NCI-H1092 (cell line): ENCODE measurements at places on chromosomes 11 and 22.

DNA sequence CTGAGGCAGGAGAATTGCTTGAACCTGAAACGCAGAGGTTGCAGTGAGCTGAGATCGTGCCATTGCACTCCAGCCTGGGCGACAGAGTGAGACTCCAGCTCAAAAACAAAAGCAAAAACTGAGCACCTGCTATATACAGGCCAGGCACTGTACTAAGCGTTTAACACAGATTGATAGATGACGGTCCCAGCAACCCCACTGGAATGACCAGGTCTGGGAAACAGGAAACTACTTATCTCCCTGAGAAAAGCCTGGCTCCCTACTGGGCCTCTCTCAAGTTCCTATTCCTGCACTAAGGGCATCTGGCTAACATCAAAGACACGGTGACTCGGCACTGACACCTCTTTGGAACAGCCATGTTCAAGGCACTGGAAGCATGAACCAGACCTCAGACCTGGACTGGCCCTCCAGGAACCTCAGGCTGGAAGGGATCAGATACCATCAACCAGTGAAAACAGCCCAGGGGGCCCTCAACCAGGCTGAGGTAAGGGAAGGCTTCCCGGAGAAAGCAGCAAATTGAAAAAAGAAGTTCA lies 16.6 kb downstream of the ARAP1 start:
- no peak for DNase-seq

DNA sequence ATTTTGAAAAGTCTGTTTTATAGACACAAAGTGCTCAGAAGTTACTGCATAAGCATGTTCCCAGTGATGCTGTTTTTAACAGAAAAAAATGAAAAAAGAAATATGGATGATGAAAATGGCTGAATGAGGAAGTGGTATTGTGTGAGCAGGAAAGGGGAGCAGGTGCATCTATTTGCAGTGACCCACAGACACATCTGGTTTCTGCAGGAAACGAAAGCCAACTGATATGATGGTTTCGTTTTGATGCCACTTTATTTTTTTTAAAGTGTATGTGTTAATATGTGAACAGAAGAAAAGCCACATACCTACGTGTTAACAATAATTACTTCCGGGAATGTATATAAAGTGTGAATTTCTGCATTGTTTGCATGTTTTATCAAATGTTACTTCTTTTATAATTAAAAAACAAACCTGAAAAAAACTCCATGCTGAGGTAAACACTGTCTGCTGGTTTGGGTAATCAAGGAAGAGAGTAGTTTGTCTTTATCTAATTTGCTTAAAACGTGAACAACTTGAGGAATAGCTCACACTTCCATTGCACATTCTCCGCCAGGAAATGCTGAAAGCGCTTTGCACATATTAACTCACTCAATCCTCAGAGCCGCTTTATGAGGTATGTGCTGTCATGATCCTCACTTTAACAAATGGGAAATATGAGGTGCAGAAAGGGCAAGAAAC lies 1335.9 kb downstream of the TBC1D22A start:
- no peak for DNase-seq

GRCh38 chr22:43185860-43186261 lies 1.1 kb downstream of the TTLL12 start:
- peak; percentile 5 for DNase-seq

DNA sequence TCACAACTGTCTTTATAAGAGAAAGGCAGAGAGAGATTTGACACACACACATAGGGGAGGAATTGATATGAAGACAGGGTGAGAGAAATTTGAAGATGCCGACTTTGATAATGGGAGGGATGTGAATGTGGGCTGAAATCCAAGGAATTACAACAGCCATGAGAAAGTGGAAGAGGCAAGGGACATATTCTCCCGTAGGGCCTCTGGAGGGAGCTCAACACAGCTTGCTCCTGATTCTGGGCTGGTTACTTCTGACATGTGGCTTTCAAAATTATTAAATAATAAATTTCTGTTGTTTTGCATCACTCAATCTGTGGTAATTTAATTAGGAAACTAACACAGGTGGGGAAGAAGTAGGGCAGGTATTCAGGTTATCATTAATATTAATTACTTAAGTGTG lies 282.9 kb downstream of the LUZP2 start:
- DNase-seq: no peak

- peak; percentile 96 for DNase-seq
These were observed 57.9 kb upstream of the PARVA start for GRCh38 chr11:12319461-12319951.

- no peak for DNase-seq
These were observed 79.4 kb upstream of the NARS2 start for GRCh38 chr11:78654071-78654470.

DNA sequence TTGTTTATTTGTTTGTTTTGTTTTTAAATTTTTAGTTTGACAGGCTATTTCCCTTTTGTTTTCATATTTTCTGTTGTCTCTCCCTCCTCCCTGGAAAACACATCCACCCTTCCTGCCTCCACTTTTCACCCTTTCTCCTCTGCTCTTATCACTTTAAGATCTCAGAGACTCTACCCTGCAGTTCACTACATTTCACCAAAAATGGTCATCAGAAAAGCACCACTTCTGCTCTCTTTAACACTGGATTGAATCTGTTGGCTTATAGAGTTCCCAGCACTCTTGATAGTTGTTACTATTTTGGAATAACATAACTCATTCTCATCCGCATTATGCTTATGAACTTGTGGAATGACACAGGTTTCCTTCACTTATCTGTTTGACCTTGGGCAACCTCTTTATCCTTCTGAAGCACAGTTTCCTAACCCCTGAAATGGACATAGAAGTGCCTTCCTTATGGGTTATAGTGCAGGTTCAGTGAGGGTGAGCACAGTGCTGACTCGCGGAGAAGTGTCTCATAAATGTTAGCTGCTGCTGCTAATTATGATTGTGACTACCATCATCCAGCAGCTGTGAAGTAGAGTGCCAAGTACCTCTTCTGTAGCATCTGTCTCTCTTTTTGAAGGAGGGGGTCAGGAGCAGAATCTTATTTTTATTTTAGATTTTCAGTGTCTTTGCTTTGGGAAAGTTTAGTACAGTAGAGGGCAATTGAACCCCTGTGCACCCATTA lies 15.0 kb downstream of the TEAD1 start:
- DNase-seq: no peak

- DNase-seq: no peak
These were observed 2.0 kb downstream of the FBXO3 start for GRCh38 chr11:33772300-33772699.

GRCh38 chr11:8814923-8815240 lies 96.1 kb upstream of the AKIP1 start:
- no peak for DNase-seq

- peak; percentile 92 for DNase-seq
These were observed 3.4 kb downstream of the FAM83F start for GRCh38 chr22:39997939-39998726.

- DNase-seq: no peak
These were observed 1.9 kb downstream of the BMAL1 start for GRCh38 chr11:13279487-13279834.

DNA sequence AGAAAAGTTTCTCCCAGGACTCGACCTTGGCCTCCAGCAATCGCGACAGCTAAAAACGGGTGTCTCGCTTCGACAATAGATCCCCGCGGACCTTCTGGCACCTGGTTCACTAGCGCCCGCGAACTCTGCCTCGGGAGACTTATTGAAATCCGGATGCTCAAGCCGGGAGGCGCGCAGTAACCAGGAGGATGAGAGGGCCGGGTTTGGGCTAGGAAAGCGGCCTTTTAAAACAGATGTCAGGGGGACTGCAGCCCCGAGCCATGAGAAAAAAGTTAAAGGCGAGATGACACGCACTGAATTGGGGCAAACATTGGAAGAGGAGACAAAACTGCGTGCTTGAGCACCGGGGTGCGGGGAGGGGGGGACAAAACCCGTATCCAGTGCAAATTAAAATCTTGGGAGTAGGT lies 637 bp upstream of the ZBTB16 start:
- no peak for DNase-seq

DNA sequence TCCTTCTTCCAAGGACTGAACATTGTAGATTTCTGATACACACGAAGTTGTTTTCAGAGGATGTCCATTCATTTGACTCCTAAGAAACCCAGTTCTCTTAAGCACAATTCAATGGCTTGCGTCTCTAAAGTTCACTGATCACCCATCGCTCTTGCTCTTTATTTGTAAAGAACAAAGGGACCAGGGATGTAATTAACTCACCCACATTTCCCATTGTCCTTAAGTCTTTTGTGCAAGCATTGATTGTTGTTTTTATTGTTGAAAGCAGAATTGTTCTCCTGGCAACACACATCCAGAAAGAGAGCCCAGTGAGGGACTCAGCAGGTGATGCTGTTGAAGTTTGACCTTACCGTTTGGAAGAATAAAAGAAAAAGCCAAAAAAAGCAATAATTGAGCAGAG lies 59.2 kb downstream of the SPON1 start:
- DNase-seq: no peak

DNA sequence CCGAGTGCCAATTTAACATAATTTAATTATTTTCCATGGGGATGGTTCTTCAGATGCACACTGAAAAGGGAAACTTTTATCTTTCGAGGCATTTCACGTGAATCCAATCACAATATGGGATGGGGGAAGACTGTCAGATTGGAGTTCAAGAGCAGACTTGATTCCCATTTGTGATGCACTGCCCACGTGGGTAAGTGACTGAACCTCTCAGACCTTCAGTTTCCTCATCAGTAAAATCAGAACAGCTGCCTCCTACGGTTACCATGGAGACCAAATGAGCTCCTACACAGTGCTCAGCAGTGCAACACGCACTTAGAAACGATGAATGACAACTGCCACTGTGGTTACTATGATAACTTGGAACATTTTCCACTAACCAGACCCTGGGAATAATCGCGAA lies 21.7 kb downstream of the KIAA0930 start:
- DNase-seq: no peak

- no peak for DNase-seq
These were observed 19.3 kb downstream of the ART5 start for GRCh38 chr11:3622521-3622920.

DNA sequence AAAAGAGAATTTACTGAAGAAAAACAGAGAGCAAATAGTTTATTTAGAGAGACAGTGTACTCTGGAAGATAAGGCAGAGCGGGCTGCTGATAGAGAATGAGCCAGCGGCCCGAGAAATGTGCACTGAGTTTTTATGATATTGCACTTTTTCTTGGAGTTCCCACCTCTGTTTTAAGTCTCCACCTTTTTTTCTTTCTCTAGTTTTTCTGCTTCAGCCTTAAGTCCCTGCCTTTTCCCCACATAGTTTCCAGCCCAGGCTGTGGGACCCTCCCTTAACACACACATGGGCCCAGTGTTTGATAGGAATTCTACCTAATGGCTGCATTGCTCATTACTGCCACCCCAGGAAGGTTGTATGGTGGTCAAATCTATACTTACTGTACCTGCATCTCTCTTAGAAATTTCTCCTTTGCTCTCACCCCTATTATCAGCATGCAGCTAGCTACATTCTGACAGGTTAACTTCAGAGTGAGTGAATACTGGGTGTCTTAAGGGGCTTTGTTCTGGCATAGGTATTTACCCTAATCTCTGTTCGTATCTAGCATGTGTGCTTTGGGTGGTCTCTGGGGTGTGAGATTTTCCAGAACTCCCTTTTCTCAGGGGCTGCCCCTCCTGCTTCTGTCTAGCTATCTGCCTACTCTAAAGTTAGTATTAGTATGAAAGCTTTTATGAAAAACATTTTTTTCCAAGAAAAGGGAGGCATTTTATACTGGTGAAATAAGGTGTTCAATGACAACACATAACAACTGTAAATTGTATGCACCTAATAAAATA lies 127.3 kb upstream of the TOP3B start:
- DNase-seq: no peak

- no peak for DNase-seq
These were observed 749.8 kb upstream of the ARHGAP42 start for GRCh38 chr11:99937330-99937729.

DNA sequence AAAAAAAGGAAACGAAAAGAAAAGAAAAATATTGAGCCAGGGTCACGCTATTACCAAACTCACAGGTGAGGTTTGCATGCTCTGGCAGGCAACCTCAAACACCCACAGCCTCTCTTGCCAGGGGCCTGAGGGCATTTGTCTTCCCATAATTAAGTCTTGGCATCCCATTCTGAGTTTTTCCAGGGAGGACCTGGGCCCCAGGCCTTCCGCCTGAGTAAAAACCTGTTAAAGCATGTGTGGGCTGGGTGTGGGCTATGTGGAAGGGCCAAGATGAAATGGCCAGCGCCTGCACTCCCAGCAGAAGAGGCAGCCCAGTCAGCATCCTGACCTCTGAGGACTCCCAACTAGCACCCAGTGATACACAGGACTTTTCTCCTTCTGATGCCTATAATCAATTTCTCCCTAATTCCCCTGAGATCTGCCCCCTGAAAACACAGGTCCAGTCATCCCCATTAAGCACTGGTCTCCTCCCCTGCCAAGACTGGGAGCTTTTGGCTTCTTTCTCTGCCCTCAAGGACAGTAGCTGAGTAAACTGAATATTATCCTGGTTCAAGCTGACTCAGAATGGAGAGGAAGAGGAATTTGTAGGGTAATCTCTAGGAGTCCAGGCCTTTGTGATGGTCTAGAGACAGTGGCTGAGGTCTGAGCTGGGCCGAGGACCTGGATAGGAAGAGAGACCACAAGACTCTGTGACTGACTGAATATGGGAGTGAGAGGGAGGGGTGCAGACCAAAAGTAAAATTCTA lies 35.6 kb upstream of the ACER3 start:
- no peak for DNase-seq

GRCh38 chr11:128902515-128903066 lies 11.4 kb downstream of the KCNJ5 start:
- no peak for DNase-seq

GRCh38 chr11:36622431-36623136 lies 24.5 kb upstream of the RAG2 start:
- DNase-seq: no peak

DNA sequence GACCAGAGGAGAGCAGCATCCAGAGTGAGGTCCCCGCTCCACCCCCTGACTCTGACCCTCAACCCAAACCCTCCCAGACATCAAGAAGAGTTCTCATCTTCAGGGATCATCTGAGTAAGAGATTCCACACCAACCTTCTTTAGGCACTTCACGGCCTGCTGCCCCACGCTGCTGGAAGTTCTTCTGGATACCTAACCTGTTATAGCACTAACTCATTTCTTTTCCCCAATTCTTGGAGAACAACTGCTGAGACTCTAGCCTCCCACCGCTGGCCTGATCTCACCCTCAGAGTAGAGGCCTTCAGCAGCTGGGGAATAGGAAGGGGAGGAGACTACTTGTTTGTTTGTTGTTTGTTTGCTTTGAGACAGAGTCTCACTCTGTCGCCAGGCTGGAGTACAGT lies 7.3 kb downstream of the TMPRSS13 start:
- no peak for DNase-seq

- DNase-seq: no peak
These were observed 56.3 kb upstream of the PHOX2A start for GRCh38 chr11:72300268-72300667.

DNA sequence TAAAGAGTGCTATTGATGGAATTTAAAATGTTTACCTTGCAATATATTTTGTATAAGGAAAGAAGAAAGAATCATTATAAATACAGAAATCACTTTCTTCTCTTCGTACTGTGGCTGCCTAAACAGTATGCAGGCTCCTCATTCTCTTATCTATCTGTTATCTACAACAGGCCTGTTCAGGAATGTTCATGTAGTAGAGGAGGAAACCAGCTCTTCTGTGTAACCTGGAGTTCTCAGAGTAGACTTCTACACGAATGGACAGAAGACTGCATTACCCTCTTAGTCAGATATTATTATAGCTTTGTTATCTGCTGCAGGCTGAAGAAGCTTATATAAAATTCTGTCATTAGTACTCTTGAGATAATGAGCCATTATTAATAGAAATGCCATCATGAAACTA lies 1225.9 kb upstream of the CNTN5 start:
- no peak for DNase-seq
